ENCODE measurements at places on chromosomes 2 and 18.

DNA sequence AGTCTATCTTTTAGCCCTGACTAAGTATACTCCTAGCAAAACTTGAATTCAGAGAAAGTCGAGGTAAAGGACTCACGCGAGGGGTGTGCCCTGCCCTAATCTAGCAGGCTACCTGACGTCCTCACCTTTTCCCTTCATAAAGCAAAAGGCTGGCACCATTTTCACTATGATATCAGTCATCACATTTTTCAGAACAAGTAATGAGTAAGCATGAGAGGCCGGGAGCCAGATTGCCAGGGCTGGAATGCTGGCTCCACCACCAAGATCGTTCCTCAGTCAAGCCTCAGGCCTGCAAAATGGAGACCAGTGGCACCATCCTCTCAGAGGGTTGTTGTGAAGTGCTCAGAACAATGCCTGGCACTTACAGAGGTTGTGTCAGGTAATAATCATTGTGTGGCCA, 18.7 kb upstream of the NCKAP5 start:
- no peak for DNase-seq

GRCh38 chr2:230974096-230974913, 21.6 kb upstream of the SPATA3 start:
- DNase-seq = peak; percentile 35

- no peak for DNase-seq
Measured at GRCh38 chr18:5964108-5964507, 68.8 kb upstream of the TMEM200C start.

DNA sequence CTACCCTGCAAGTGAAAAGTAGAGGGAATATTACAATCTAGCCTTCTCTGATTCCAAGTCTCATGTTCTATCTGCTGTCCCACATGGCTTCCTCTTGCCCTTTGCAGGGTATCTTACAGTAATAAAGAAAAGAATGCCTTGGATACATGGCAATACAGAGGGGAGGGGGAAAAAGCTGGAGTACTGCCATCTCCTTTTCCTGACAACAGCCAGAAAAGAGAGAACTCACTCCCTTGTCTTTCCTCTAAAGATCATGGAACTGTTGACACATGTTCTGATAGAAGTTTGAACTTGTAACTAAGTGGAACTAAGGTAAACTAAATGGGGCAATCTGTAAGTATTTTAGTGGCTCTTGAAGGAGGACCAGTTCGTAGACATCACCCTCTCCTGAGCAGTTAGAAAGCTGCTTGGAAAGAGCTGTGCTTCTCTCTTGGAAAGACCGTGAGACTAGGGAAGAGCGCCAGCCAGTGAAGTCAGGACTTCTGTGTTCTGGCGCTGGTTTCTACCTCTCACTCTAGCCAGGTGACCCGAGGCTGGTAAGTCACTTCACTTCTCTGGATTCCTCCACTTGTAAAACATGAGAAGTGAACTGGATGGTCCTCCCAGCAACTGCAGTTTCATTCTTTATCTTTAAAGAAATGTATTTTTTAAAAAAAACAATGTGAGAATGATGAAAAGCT, 242.3 kb upstream of the FOSL2 start:
- DNase-seq = no peak

DNA sequence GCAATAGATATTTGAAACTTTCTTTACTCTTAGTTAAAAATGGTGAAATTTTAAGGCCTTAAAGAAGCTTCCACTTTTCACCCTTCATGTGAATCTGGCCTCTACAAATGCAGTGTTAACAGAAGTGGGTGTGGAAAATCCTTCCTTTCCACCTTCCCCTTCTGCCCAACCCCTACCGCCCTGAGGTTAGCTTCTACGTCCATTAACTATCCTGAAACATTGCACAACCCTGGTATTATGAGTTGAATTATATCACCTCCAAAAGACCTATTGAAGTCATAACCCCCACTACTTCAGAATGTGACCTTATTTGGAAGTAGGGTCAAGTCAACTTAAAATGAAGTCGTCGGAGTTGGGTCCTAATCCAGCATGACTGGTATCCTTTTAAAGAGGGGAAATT, 80.8 kb upstream of the ACSL3 start:
- no peak for DNase-seq

DNA sequence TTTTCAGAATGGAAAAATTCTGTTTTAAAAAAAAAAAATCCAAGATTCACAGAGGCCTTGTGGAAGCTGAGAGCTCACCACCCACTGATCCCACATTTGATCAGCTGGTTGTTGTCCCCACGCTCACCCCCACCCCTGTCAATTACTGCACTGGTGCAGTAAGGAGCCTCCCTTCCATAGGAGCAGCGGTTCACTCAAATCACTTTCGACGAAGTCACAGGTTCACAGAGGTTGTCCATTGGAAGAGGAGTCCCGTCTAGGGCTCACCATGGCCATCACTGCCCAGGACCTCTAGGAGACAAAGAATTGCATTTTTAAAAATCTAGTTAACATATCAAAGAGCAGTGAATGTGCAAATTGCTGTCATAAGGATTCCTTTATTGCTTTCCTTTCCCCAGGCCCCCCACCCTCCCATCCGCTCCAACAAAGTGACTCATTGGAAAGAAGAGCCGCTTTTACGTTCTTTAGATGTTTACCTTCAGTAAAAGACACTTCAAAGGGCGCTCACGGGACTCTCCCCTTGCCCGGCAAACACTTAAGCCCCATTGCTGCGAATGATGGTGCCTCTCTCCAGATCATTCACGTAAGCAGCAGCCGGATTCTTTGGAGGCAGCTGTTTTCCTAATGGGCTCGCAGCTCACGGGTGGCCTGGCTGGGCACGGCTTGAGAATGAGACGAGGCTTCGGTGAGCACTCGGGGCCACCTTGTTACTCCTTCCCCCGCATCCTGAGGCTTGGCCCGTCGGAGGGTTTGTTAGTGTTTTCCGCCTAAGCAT, 165.5 kb upstream of the SALL3 start:
- no peak for DNase-seq

DNA sequence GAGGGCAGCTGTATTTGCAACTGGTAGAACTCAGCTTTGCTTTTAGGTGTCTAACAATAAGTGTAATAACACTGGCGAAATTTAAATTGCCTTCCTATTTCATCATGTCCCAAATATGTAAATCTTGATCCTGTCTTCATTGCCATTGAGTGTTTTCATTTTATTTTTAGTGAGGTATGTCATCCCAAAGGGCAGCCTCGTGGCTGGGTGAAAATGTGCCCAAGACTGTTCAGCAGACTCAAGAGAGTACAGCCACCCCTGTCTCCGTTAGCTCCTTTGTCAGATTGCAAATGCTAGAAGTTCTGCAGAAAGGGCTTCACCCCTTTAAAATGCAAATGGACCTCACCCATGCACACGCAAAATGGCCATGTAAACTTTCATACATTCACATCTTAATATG, 278.8 kb downstream of the RND3 start:
- no peak for DNase-seq

- no peak for DNase-seq
Measured at GRCh38 chr2:214311931-214312749, 98.7 kb upstream of the VWC2L start.

DNA sequence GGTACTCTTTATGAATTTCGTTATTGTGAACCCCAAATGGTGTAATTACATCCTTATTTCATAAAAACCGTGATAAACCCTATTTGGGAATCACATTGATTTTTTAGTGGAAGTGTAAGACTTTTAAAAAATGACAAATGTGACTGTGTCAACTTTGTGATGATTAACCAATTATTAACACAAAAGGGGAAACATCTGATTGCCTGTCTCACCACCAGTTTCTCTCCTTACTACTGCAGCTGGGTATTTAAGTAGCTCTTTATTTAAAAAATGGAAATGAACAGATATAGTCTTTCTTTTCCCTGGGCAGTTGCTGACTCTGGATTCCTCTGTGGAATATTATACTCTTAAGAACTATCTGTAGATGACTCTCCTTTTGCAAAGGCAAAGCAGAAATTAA, 11.6 kb upstream of the RPE start:
- DNase-seq = no peak

DNA sequence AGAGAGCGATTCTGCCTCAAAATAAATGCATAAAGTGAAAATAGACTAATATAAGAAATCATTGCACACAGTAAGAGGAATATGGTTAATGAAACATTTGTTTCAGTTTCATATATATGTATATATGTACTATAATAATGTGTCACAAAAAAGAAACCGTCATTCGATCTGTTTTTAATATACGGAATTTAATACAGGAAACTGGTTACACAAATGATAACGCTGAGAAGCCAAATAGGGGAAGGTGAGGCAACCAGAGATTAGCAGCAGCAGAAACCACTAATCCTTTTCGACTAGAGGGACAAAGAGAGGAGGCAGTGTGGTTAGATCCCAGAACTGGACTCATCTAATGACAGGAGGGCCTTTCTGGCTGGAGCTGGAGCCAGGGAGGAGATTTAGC, 64.2 kb upstream of the GREB1L start:
- DNase-seq = no peak

DNA sequence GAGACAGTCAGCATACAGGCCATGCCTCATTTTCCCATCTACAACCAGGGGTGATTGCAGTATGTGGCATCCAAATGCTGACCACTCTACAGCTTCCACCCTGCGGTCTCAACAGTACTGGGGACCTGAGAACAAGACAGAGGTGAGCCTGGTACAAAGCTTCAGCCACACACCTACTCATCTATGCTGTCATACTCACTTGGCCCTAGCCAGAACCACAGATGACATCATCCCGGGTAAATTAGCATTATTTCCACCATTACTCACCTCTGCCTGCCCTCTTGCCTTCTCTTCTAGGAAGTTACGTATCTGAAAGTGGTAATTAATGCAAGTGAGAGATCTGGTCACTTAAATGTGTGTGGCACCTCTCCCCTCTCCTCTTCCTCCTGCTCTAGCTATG, 208.2 kb upstream of the ARL4C start:
- DNase-seq = no peak

- DNase-seq = no peak
Measured at GRCh38 chr2:235268535-235268934, 225.3 kb upstream of the AGAP1 start.

DNA sequence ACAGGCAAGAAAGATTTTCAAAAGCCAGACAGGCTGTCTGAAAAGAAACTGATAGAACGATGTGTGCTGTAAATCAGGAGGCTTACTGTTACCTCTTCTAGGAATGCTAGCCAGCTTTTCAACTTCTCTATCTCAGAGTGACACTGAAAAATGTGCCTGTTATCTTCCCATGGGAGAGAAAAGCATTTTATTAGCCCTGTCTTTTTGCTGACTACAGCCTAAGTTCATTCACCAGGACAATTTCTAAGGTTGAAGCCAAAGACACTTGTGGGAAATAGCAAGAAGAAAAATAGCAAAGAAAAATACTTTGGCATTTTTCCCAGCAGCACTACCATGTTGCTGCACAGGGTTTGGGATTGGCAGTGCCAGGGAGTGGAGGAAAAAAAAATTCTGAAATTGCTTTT, 34.0 kb downstream of the ABCB11 start:
- DNase-seq = no peak

- DNase-seq = no peak
Measured at GRCh38 chr2:14047491-14047890, 585.0 kb upstream of the LRATD1 start.

DNA sequence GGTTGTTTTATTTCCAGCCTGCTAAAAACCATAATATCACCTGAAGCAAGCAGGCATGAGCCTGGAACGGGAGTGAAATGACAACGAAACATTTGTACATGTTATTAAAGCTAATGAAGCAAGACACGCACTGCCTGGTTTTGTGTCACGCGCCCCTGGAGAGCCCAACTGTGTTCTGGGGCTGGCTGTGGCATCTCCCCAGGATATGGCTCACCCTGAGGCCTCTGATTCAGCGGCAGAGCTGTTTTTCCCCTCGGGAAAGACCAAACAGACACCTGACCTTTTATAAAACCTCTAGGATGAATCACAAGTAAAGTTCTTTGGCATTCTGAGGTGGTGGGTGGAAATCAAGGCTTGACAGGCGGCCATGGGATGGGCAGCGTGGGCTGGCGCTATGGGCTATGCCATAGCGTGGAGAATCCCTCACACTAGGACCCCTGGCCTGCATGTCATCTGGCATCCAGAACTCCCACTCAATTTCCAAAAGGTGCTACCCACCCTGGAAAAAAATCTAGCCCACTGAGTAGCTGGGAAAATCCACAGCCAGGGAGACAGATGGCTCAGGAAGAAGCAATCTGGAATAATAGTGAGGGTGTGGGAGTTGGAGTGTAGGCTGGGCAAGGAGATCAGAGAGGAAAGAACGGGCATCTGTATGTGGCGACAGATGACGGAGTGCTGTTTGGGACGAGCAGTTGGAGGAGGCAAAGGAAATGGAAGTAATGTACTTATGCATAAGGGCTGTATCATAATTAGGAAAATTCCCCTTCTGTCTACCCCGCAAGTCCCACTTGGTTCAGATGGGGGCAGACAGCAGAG, 262.0 kb downstream of the AFF3 start:
- DNase-seq = no peak

DNA sequence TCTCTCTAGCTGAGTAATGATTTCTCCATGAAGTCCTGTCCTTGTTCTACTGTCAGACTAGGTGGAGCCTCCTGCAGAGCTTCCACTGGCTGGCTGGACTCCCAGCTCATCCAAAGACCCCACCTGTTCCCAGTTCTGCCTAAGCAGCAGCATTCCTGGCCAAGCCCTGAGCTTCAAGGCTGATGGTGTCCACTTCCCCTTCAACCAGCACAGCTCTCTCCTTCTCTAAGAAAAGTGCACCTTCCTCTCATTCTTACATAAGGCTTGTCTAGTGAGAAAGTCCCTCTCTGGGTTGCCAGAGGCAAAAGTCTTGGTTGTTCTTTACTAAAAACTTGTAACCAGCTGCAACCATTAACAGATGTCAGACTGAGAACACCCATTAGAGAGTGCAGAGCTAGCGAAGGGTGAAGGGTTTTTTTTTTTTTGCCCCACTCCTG, 58.9 kb downstream of the CXCR4 start:
- no peak for DNase-seq

DNA sequence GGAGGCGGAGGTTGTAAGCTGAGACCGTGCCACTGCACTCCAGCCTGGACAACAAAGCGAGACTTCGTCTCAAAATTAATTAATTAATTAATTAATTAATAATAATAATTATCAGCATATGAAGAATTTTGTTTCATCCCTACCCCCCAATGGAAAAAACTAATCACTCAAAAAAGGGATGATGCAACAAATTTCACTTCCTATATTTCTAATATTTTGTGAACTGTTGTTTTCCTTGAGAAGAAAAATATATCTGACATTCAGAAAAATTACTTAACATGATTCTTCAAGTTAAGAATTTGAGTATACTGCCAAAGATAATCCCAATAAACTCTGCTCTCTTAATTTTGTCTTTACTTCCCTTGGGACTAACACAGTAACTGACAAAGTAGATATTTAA, 28.1 kb downstream of the EXOC6B start:
- DNase-seq = no peak

DNA sequence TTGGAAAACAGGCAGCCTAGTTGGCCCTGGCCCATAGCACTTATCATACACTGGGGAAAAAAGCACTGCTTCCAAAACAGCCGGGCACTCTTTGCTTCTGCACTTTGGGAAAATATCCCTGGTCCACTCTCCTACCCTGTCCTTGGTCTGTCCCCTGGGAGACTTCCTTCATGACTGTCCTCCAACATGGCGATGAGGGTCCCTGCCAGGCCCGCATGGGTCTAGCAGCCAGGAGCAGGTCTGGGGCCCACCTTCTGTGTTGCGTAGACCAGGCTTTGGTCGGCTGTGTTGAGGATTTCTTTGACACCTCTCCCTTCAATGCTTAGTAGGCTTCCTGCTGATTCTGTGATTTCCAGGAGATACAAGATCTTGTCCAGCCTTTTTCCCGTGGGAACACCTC, 12.2 kb downstream of the KCNF1 start:
- DNase-seq = no peak
